ENCODE measurements at places on chromosomes 3 and 15. TPM values are rescaled to one million over a fixed set of nuclear protein-coding genes. Genes with fewer than 3 reads are reported as not detected.

The TRIM42 gene
- not detected for polyA plus RNA-seq

The GRAMD1C gene
- polyA plus RNA-seq = 20.1 TPM

The TMCO5A gene
- not detected for polyA plus RNA-seq

The FMN1 gene
- 0.91 TPM for polyA plus RNA-seq
